ENCODE measurements at places on chromosomes 1 and 21.
A peak's percentile ranks its signal among the peaks of the same experiment; 100 is the strongest.

GRCh38 chr1:66313429-66313828, 220.5 kb upstream of the SGIP1 start:
- no peak for DNase-seq

GRCh38 chr1:15620155-15620545, 2.9 kb downstream of the DDI2 start:
- DNase-seq, result no peak

DNA sequence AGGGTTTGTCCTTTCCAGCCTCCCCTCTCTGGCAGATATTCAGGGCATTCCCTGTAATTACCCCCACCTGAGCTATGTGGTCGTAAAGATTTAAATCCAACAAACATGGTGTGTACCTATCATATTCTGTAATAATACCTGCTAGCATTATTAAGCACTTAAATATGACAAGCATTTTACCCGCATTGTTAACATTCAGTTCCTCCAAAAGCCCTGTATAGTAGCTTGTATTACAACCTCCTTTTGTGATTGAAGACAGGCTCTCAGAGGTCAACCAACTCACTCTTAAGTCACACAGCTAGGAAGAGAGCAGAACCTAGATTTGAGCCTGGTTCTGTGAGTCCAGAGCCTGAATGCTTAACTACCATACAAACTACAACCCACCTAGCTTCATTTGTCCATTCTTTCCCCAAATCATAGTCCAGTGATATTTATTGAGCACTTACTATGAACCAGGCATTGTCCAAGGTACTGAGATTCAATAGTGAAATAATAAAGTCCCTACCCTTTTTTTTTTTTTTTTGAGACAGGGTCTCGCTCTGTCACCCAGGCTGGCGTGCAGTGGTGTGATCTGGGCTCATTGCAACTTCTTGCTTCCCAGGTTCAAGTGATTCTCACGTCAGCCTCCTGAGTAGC, 13.8 kb upstream of the KDM4A start:
- no peak for DNase-seq

- no peak for DNase-seq
These were observed 16.5 kb downstream of the AKR7A3 start for GRCh38 chr1:19272064-19272463.

- DNase-seq, result no peak
These were observed 8.4 kb downstream of the SCMH1 start for GRCh38 chr1:41233708-41234107.

DNA sequence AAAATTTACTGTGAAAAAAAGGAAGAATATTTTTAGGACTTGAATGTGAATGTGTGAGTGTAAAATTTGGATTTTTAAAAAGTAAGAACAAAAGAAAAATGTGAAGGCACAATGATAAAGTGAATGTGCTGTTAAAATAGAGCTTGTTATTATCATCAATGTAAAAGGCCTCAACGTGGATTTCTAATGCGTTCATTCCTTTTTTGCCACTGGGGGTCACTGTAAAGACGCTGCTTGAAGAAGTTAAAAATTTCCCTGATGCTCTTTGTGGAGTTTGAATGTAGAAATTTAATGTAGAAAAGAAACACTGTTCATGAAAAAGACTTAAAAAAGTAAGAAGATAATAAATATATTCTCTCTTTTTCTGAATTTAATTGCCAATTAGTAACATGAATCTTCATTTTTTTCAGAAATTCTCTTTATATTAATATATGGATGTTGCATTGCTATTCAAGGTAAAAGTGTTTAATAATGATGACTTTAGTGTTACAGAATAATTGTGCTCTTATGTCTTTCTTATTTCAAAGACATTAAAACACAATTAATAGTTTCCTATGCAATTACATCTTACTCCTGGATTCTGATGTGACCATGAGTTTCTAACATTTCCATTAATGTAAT, 161.5 kb downstream of the DNM3 start:
- DNase-seq, result peak; percentile 37

DNA sequence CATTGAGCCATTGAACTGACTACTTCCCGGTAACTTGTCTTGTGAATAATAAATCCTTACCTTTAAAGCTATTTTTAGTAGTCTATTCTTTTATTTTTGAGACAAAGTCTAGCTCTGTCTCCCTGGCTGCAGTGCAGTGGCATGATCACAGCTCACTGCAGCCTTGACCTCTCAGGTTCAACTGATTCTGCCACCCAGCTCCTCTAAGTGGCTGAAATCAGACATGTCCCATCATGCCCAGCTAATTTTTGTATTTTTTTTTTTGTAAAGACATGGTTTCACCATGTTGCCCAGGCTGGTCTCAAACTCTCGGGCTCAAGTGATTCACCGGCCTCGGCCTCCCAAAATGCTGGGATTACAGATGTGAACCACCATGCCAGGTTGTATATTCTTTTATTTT, 59.3 kb upstream of the PTGS2 start:
- no peak for DNase-seq

- DNase-seq, result no peak
These were observed 6.8 kb downstream of the GPR137B start for GRCh38 chr1:236149003-236149595.

DNA sequence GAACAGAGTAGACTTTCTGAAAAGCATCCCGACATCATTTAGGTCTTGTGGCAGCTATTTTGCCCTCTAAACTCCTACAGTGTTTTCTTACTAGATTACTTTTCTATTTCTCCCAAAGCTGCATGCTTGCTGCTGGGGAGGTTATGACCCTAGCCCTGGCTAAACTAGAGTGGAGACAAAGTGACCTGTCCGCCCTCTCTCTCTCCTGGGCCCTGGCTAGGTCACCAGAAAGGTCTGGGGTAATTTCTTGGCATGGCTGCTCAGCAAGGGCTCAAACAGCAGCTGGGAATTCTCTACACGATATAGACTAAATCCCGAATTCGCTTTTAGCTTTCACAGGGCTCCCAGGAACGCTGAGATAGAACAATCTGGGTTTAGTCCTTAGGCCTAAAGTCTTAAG, 84.5 kb upstream of the KCNE2 start:
- no peak for DNase-seq

- DNase-seq, result no peak
These were observed 57.2 kb downstream of the EDN2 start for GRCh38 chr1:41427122-41427913.

- no peak for DNase-seq
These were observed 574.1 kb downstream of the LMO4 start for GRCh38 chr1:87902830-87903229.

DNA sequence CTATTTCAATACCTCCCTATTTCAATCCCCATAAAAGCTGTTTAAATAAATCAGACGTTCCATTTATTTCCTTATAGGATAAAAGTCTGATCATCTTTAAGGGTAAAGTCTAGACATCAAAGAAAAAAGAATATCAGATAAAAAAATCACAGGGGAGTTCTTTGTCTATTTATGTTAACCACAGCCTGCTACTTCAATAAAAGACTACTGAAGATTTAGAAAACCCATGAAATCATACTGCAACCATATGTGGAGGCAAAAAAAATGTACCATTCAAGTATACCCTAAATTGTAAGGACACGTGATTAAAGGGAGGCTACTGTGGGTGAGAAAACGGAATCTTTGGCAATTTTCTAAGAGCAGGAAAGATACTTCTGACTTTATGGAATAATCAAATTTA, 108.2 kb upstream of the TNFSF4 start:
- DNase-seq, result no peak

DNA sequence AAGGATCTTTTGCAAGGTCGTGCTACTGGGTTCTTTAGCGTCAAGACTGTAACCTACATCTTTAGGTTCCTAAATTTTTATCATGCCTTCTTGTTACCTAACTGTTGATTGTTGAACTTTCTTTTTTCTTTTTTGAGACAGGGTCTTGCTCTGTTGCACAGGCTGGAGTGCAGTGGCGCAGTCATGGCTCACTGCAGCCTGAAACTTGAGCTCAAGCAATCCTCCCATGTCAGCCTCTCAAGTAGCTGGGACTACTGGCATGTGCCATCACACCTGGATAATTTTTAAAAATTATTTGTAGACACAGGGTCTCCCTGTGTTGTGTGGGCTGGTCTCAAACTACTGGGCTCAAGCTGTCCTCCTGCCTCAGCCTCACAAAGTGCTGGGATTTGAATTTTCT, 52.9 kb downstream of the NFIA start:
- DNase-seq, result peak; percentile 42

GRCh38 chr1:89331890-89332289, 32.0 kb upstream of the GBP6 start:
- DNase-seq, result no peak

DNA sequence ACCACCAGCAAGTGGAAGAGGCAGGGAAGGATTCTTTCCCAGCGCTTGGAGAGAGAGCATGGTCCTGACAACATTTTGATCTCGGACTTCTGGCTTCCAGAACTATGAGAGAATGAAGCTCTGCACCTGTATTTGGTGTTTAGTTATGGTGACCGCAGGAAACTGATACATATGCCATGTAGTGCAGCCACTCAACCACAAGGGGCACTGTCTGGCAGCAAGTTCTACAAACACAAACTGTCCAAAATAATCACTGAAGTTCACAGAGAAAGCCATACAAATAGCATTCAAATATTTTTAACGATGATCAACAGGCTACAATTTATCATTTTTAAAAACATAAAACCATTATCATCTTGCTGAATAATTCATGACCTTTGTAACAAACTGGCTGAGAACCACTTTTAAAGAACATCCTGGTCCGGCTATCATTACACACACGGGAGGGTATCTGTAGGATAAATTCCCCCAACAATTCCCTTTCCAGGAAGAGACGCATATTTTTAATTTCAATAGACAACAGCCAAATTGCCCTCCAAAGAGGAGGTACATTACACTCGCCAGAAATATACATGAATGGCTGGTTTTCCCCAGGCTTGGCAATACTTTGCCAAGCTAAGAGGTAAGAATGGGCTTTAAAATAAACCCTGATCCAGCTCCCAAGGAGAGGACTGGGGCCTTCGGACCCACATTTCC, 9.2 kb upstream of the CBR3 start:
- DNase-seq, result peak; percentile 56

GRCh38 chr1:243851257-243851756, 1.3 kb upstream of the AKT3 start:
- peak; percentile 65 for DNase-seq

DNA sequence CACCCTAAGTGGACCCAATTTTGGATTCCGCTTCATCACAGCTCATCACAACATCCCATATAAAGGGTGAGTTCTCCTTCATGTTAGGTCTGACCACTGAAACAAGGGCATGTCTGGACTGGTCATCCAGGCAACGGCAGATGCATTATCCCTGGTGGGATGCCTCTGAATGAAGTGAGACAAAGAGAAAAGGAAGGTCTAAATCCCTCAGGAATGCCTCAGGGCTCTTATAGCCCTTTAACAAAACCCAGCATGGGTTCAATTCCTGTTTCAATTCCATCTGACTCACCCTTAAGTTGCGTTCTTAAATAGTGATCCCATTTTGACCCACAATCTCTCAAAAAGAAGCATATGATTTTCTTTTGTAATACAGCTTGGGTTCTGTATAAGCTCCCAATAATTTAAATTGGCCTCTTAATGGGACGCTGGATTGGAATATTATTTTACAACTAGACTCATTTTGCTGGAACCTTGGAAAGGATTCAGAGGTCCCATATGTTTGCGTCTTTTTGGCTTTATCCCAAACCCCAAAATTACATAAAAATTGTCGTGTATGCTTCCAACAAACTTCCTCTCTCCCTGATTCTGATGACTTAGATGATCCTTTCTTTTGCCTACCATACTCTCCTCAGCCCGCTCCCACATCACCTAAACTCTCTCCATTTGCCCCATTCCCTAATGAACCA, 287.4 kb upstream of the ZP4 start:
- no peak for DNase-seq

DNA sequence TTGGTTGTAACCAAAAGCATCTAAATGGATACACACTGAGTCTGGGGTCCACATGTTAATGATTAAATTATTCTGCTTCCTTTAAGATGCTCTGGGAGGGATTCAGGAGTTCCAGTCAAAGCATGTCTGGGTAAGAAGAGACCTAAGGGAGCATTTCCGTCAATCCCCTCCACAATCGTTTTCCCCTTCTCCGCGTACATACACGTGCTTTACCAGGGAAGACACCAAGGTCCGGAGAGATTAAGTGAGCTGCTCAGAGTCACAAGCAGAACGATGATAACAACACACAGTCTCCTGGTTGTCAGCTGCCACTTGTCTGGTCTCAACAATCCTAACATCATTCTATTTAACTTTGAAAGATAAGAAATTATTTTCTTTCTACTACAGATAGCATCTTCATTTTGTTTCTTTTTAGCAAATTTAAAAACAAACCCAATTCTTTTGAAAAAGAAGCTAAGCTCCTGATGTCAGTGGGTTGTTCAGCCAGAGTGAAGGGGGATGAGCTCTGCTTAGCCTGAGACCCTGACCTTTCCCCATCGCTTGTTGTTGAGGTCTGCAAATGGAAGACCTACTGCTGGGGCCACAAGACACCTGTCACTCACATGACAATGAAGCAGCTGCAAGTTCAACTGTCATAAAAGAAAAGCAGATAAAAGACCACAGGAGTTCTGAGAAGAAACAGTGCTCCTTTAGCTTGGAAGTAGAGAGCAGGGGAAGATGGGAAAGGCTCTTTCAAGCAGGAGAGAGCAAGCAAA, 4.5 kb downstream of the PAFAH2 start:
- DNase-seq, result no peak

GRCh38 chr1:150955280-150955679, 19.4 kb downstream of the CERS2 start:
- DNase-seq, result no peak

- DNase-seq, result no peak
These were observed 30.7 kb upstream of the IL20 start for GRCh38 chr1:206834711-206835110.

GRCh38 chr21:41235201-41235600, 67.2 kb downstream of the BACE2 start:
- DNase-seq, result no peak

DNA sequence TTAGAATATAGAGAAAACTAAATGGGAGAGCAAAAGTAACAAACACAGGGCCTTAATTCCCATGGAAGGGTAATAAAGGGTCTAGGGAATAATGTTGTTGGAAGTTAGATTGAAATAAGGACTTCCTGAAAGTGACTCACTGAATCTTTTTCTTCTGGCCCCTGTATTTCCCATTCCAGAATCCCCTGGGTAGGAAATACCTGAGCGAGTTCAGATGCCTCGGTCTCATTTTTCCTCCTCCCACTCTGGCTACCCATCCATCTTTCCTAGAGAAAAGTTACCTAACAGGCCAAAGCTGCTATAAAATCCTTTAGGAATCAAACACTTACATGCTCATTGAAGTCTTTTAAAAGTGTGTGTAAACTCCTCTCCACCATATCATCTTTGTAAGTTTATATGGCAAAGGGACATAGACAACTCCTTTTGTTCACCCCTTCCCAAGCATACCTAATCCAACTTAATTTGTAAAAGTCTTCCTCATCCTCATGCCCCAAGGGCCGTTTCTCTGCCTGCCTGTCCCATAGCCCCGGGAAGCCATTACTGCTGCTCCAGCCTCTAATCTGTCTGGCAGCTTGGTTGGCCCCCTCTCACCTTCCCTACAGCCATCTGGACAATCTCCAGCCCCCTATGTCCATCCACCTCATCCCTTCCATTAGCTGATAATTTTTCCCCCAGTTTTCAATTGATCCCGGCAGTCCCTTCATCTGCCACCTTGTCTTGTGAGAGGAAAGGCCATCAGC, 3.3 kb upstream of the MEF2D start:
- DNase-seq, result no peak

- DNase-seq, result peak; percentile 66
These were observed 111.6 kb upstream of the GADD45A start for GRCh38 chr1:67573311-67573872.

- DNase-seq, result no peak
These were observed 158.9 kb upstream of the COA6 start for GRCh38 chr1:234214129-234214910.

GRCh38 chr1:107895403-107896191, 69.4 kb downstream of the VAV3 start:
- DNase-seq, result no peak

- DNase-seq, result peak; percentile 91
These were observed 68.0 kb upstream of the WDR26 start for GRCh38 chr1:224502459-224503160.

Measured in NCI-H2171 treated with DMSO at 0.1 percent for 48 hours (cell line).